ENCODE measurements at places on chromosomes 4 and X.

DNA sequence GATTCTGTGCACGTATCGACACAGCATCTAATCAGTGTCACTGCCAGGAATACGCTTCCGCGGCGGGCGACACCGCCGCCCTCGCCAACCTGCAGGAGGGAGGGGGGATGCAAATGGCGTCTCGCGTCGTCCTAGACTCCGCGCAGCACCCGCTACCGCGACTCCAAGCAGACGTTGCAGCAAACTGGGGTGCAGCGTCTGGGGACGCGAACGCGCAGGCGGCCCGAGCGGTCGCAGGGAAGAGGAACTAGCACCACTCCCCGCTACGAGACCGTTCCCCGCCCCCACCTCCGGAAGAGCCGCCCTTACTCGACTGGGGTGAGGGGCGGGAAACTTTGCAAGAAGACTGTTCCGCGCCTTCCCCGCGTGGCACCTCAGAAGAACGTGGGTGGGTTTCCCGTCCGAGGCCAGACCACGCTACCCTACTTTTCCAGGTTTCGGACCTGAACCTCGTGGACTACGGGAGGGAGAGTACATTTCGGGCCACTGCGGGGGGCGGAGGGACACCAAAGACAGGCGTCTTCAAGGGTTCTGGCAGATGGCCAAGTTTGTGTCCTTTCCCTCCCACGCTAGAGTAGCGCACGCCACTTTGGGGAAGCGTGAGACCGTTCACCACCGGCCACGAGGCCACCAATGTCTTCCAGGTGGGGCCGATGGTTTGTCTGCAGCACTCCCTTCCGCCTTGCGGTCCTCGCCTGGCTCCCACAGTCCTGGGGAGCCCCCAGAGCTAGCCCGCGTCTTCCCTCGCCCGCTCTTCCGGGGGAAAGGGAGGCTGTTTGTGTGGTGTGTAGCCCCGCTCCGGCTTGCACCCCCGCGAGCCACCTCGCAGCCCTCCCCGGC lies 78.0 kb upstream of the BCOR start:
- peak; percentile 54 for DNase-seq

GRCh38 chr4:8071766-8072165 lies 86.8 kb downstream of the ABLIM2 start:
- DNase-seq: no peak

GRCh38 chr4:183599690-183600089 lies 59.3 kb downstream of the RWDD4 start:
- no peak for DNase-seq

- no peak for DNase-seq
These were observed 28.6 kb downstream of the DCLK2 start for GRCh38 chr4:150106886-150107285.

GRCh38 chrX:120310861-120311726 lies at the start of gene TMEM255A:
Gene TMEM255A, minus strand, starts transcription at chrX:120311461. Its CDS starts 152 bp downstream, at chrX:120311309.
- DNase-seq: no peak

GRCh38 chr4:46389301-46389775 lies 590 bp downstream of the GABRA2 start:
- no peak for DNase-seq

GRCh38 chrX:149372866-149373265 lies 132.2 kb downstream of the IDS start:
- DNase-seq: no peak

GRCh38 chrX:47380268-47380667 lies 9.9 kb downstream of the ZNF157 start:
- DNase-seq: no peak

DNA sequence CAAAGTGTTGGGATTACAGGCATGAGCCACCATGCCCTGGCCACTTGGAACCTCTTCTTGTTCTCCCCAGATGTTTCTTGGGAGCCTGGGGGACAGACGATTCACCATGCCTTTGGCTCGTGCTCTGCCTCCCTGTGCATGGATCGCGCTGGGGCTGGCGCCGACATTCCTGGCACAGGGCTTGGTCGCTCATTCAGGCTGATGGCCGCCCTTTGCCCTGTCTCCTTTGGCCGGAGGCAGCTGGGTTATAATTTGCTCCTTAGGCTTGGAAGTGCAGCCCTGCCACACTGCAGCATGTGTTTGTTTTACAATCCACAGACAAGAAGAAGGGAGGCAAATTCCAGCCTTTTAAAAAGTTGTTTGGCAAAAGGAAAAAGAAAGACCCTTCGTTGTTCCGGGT lies 115.3 kb downstream of the AASDH start:
- no peak for DNase-seq

DNA sequence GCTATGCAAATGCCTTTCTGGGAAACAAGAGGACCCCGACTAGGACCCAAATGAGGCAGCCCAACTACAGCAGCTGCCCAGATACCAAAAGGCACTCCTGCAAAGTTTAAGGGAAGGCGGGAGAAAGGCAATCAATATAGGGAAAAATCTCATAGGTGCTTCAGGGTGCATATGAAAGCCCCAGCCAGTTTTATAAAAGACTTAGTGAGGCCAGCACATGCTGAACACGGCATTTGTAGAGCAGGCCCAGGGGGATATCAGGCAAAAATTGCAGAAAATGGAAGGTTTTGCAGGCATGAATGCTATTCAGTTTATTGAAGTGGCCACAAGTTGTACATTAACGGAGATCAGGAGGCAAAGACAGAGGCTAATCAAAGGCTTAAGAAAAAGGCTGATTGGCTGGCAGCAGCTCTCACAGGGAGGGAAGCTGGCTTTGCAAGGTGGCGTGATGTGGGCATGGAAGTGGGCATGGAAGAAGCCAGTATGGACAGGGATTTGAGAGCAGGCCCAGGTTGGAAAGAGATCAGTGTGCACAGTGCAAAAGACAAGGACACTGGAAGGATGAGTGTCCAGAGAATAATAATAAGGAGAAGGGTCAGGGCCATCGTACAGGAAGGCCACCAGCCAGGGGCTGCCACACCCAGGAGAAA lies 37.7 kb upstream of the UGT2B7 start:
- no peak for DNase-seq

DNA sequence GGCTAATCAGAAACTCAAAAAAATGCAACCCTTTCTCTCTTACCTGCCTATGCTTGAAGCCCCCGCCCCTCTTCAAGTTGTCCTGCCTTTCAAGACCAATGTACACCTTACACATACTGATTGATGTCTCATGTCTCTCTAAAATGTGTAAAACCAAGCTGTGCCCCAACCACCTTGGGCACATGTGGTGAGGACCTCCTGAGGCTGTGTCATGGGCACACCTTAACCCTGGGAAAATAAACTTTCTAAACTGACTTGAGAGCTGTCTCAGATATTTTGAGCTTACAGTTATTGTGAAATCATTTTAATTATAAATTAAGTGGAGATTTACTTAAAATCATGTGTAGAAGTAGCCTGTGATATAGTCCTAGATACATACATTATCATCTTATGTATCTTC lies 22.2 kb downstream of the GUF1 start:
- DNase-seq: no peak

DNA sequence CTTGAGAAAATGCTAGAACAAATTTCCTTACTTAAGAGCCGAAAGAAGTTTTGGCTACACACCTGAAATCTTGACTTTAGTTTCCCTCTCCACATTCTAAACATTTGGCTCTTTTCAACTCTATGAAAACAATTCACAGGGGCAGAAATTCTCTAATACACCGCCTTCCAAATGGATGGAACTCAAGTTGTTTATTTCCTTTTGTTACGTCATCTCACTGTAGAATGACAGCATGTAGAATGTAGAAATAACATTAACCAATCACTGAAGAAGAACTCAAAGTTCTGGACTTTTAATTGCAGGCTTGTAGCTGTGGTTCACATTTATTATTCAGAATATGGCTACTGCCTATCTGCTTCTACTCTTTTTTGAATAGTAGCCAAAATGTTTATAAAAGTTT lies 1.9 kb downstream of the DMP1 start:
- DNase-seq: no peak

- DNase-seq: no peak
These were observed 37.3 kb downstream of the APBB2 start for GRCh38 chr4:41177016-41177415.

- no peak for DNase-seq
These were observed 29.8 kb downstream of the FAM149A start for GRCh38 chr4:186134257-186134656.
